Right hindlimb (tissue), 1 donor: ENCODE measurements at places on chromosomes 11 and 22.

DNA sequence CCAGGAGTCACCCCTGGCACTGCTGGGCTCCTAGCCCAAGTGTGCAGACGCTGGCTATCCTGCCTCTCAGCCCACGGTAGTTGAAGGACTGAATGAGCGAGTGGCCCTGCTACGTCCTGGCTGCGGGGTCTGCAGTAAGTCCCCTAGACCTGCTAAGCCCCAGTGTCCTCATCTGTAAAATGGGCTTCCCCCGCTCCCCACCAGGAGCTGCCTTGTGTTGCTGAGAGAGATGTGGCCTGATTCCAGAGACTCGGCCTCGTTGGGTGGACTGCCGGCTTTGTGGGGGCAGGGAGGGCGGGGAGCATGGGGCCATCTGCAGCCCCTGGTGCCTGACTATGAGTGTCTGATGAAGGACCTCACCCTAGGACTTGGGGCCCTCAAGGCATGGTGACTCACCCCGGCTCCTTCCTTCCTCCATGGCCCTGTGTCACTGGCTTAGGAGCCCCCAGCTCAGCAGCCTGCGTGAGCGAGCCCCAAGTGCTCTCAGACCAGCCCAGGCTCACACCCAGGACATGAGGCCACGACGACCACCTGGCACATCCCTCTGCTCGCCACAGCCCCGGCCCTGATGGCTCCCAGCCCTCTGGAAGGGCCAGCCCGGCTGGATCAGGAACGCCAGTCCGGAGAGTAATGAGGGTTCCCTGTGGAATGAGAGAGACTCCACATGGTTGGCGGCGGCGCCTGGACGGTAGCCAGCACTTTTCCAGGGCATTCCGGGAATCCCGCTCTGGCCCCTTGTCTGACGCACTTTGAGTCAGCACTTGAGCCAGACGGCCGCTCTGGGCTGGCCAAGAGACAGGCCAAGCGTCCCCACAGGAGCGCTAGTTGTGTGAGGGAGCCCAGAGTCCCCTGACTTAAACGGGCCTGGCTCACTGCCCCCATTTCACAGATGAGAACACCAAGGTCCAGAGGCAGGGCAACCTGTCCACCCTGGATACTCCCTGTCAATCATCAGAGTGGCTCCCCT lies 50.5 kb upstream of the SHISAL1 start:
- DNase-seq, result peak; percentile 92

- DNase-seq, result no peak
Observed at GRCh38 chr11:130421697-130422096, 6.7 kb downstream of the ADAMTS8 start.

DNA sequence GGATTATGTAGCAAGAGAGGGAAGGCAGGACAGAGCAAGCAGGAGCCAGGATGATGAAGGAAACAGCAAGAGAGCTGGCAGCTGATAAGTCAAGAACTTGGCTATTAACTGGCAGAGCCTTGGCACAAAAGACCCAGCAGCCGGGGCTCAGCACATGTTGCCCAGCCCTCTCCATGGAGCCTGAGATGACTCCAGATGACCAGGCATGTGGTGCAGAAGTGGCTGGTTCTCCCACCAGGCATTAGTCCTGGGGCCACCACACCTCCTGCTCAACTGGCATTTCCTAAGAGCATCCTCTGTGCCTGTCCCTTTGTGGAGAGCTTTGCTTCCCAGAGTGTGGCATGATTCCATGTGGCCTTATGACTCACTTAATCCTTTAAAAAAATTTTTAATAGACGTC lies 522.6 kb downstream of the MN1 start:
- no peak for DNase-seq

- no peak for DNase-seq
Observed at GRCh38 chr11:102716527-102716926, 8.2 kb downstream of the MMP8 start.

- DNase-seq, result peak; percentile 44
Observed at GRCh38 chr11:57323167-57323854, 1.4 kb downstream of the TNKS1BP1 start.

DNA sequence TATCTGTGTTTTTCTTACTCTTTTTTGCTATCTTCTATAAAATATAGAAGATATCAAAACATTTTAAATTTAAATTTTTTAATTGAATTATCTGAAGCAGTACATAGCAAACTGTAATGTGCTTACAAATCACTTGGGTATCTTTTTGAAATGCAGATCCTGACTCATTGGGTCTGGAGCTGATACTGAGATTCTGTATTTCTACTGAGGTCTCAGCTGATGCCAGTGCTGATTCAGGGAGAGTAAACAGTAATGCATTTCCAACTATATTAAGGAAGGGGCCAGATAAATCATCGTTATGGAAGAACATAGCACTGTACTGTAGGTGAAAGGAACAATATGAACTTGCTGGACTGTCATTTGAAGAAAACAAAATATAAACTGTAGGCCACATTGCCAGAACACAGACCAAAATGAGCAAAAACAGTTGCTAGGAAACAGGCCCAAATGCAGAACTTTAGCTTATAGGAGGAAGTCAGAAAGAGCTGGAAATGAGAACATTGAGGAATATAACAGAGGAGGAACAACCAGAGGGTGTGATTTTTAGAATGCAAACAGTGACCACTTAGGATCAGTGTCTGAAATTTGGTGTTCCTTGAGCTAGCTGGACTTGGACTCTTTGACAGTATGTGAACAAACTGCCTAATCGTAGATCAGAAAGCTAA lies 3.3 kb downstream of the ARL14EP start:
- DNase-seq, result no peak

DNA sequence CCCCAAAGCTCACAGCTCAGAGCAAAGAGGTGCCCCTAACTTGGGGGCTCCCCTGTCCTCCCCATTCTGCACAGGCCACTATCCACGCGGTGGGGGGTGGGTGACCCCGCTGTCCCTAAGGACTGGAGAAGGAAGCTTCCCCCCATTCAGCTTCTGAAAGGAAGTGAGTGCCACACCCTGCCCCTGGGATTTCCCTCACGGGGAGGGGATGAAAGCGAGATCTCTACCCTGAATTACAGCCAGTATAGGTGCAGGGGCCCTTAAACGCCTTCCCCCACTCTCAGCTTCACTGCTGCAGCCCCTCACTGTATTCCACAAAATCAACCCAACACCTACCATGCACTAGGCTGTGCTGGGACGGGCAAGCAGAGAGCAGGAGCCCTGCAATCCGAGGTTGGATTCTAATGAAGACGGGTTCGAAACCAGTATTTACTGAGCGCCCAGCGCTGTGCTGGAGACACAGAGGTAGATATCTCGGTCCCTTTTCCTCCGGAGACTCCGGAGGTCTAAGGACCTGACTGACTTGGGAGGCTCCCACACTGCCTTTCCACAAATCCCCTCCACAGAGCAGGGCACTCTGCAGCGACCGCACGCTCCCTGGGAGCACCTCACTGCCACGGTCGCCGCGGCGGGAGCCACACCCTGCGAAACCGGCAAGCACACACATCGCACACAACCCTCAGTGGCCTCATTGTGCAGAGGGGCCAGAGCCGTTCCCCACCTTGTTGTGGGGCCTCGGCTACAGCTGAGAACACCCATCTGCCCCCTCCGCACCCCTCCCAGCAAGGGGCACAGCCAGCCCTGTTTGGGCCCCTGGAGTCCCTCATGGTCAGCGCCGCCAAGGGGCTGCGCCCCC lies 1.8 kb downstream of the AHNAK start:
- DNase-seq, result no peak

DNA sequence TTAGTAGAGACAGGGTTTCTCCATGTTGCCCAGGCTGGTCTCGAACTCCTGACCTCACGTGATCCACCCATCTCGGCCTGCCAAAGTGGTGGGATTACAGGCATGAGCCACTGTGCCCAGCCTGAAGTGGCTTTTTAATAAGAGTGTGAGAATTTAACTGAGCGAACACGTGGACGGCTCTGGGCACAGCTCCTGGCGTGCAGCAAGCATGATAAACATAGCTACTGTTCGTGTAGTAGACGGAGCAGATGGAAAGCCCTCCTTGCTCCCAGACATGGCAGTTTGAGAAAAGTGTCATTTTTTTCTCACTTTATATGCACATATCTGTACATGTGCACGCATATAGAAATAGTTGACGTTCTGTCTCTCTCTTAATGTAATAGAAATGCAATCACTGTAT lies 7.0 kb downstream of the EMID1 start:
- DNase-seq, result no peak

GRCh38 chr22:22884010-22884887 lies 3.4 kb upstream of the IGLL5 start:
- DNase-seq, result peak; percentile 58

- no peak for DNase-seq
Observed at GRCh38 chr11:95268391-95268790, 37.4 kb upstream of the SESN3 start.

DNA sequence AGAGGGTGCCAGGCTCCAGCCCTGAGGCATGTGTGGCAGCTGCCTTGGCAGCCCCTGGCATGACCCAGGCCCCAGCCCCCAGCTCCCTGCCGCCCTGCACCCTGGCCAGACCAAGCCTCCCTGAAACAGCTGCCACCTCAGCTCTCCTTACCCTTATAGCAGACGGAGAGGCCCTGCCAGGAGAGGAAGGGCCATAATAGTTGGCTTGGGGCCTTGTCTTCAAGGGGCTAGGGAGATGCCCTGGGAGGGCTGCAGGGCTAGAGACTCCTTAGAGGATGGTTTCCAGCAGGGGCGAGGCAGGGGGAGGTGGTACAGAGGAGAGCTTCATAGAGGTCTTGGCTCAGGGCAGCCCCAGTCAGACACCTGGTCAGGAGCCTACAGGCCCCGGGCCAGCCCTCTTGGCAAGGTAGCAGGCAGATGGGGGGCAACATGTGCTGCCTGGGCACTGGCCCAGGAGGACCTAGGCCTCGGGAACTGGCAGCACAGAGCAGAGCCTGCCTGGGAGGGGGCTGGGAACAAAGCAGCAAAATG lies 13.0 kb downstream of the SMTN start:
- DNase-seq, result peak; percentile 66

- DNase-seq, result no peak
Observed at GRCh38 chr11:113587308-113587739, 112.1 kb upstream of the DRD2 start.

DNA sequence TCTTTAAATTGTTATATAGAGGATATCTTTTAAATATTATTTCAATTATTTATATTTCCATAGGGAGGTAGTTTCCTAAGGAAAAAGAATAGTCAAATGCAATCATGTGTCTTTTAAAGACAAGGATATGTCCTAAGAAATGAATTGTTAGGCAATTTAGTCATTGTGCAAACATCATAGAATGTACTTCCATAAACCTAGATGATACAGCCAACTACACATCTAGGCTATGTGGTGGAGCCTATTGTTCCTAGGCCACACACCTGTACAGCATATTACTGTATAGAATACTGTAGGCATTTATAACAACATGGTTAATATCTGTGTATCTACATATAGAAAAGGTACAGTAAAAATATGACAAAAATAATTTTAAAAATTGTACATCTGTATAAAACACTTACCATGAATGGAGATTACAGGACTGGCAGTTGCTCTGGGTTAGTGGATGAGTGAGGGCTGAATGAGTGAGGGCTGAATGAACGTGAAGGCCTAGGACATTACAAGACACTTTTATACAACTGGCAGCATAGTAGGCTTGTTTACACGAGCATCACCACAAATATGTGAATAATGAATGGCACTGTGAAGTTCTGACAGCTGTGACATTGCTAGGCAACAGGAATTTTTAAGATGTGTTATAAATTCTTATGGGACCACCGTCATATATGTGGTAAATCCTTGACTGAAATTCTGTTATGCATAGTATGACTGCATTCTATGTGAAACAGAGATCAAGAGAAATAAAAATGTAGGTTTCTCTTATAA lies 1879.0 kb upstream of the RAG2 start:
- DNase-seq, result no peak

GRCh38 chr11:7427733-7428132 lies 57.6 kb upstream of the OLFML1 start:
- DNase-seq, result no peak

- DNase-seq, result peak; percentile 42
Observed at GRCh38 chr11:36509201-36509639, 852 bp downstream of the TRAF6 start.

GRCh38 chr11:83827940-83828554 lies 541.9 kb upstream of the CCDC90B start:
- no peak for DNase-seq

- peak; percentile 52 for DNase-seq
Observed at GRCh38 chr11:29343465-29344333, 673.1 kb downstream of the KCNA4 start.

DNA sequence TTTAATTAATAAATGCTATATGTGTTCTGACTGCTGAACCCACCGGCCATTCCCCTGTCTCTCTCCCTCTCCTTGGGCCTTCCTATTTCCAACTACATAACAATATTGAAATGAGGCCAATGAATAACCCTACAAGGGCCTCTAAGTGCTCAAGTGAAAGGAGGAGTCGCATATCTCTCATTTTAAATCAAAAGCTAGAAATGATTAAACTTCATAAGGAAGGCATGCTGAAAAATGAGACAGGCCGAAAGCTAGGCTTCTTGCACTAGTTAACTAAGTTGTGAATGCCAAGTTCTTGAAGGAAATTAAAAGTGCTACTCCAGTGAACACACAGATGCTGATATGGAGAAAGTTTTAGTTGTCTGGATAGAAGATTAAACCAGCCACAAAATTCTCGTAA lies 109.2 kb downstream of the TSPAN18 start:
- DNase-seq, result no peak

- DNase-seq, result no peak
Observed at GRCh38 chr11:71238941-71239340, 13.4 kb downstream of the SHANK2 start.

DNA sequence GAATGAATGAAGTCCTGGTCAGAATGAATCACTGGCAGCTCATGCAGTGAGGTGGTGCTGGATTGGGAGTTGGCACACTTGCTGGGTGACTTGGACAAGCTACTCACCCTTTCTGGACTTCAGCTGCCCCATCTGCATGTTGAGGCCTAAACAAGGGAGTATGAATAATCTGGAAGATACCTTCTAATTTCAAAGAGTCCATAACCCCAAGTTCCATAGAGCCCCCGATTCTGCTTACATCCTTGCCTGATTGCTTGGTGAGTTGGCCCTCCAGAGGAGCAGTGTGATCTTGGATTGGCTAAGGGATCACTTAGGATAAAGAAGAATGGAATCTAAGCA lies 18.3 kb upstream of the ACCSL start:
- no peak for DNase-seq

DNA sequence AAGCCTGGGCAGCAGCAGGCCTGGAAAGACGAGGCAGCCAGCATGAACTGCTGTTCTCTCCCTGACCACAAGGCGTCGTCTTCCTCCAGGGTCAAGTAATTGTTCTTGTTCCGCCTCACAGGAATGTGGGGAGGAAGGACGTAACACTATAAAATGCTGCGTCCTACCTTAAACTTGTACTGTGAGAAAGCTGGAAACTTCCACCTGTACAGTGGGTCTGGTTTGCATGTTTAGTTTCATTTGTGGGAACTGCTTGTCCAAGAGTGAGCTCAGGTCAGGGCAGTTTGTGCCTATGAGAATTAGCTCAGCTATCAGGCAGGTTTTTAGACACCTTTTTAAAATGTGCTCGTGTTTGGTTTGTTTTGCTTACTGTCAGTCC lies 55.2 kb downstream of the PANX1 start:
- DNase-seq, result peak; percentile 57

- no peak for DNase-seq
Observed at GRCh38 chr11:132408877-132409276, 1038.5 kb downstream of the NTM start.

GRCh38 chr22:39512026-39512425 lies 8.3 kb upstream of the ATF4 start:
- no peak for DNase-seq

GRCh38 chr11:27716835-27717234 lies 16.6 kb upstream of the BDNF start:
- no peak for DNase-seq

GRCh38 chr11:121688055-121688491 lies 235.3 kb upstream of the SORL1-AS1 start:
- DNase-seq, result peak; percentile 80

- DNase-seq, result no peak
Observed at GRCh38 chr11:45178890-45179671, 32.6 kb downstream of the PRDM11 start.

- no peak for DNase-seq
Observed at GRCh38 chr11:110837603-110838002, 125.4 kb upstream of the ARHGAP20 start.
